ENCODE measurements at places on chromosomes 1 and 21.

- no peak for DNase-seq
These were observed 35.7 kb upstream of the CAP1 start for GRCh38 chr1:40004857-40005256.

GRCh38 chr1:235075048-235075776 is 53.4 kb downstream of the TOMM20 start:
- peak; percentile 65 for DNase-seq

DNA sequence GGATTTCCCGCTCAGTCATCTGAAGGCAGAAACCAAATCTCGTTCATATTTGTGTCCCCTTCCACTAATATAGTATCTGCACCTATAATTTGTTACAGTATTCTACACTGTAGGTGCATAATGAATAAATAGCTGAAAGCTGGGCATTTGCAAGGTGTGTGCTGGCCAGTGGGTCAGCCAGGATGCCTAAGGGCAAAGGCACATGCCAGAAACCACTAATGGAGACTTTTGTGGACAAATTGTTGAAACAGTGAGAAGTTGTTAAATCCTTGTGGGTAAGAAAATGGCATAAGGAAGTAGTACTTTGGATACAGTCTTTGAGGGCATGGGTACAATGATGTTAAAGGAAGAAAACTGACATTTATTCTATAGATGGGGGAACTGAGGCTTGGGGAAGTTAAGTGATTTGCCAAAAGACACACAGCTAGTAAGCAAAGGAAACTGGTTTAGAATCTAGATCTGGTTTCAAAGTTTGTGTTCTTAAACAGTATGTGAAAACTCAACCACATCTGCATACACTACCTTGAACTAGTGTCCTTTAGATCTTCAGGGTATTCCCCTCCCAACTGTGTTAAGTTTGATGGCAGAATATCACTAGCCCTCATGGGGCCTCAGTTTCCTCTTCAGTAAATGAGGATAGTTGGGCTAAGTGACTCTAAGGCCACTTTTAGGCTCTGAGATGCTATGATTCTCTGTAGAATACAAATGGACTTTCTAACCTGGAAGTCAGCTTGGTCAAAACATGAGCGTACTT is 26.5 kb upstream of the LRRC8C start:
- DNase-seq: no peak

GRCh38 chr1:40078512-40079333 is 18.3 kb downstream of the PPT1 start:
- DNase-seq: peak; percentile 87

DNA sequence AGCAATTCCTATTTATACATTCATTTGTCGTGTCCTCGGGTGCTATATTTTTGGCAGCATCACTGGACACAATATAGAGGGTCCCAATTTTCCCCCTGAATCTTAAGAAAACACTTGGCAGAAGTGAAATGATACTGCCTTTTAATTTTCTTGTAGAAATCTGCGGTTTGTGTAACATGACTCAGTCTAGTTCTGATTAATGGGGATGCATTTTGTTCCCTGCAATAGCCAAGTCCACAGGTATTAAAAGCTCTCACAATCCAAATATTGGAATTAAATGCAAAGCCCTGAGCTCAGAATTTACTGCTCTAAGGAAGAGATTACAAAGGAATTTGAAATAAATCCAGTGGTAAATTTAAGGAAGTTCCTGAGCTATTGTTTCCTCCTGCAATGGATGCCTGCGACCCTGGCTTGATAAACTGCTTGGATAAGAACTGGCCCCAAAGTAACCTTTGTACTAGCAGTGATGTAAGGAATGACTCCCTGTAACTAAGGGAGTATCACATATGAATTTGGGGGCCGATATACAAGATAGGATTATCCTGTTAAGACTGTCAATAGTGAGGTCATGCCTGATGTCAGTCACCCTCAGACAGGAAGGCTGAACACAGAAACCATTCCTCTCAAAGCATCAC is 349.7 kb upstream of the C1orf87 start:
- no peak for DNase-seq

GRCh38 chr21:25643486-25643885 is 4.4 kb downstream of the JAM2 start:
- no peak for DNase-seq

DNA sequence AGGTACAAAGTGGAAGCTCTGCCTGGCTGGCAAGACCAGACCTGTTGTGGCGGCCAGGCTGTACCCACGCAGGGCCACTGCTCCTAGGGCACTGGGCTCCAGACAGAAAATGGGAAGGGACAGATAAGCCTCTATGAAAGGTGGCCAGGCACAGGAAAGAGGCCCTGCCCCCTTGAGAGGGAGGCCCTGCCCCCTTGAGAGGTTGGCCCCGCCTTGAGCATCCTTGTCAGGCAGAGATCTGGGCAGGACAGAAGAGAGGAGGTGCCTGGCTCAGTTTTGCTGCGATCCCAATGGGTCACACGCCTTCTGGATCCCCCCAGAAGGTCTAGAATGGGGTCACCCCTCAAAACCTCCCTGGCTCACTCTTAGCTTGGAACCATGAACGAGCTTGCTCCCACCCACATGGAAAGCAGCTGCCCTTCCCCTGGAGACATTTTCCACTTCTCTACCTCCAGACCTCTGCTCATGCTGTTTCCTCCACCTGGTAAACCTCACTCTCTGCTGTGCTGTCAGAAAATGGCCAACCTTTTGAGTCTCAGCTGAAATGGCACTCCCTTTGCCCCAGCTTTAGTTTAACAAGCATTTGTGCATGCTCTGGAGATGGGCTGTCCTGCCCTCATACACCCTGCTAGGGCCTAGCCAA is 17.5 kb upstream of the ECE1 start:
- no peak for DNase-seq

DNA sequence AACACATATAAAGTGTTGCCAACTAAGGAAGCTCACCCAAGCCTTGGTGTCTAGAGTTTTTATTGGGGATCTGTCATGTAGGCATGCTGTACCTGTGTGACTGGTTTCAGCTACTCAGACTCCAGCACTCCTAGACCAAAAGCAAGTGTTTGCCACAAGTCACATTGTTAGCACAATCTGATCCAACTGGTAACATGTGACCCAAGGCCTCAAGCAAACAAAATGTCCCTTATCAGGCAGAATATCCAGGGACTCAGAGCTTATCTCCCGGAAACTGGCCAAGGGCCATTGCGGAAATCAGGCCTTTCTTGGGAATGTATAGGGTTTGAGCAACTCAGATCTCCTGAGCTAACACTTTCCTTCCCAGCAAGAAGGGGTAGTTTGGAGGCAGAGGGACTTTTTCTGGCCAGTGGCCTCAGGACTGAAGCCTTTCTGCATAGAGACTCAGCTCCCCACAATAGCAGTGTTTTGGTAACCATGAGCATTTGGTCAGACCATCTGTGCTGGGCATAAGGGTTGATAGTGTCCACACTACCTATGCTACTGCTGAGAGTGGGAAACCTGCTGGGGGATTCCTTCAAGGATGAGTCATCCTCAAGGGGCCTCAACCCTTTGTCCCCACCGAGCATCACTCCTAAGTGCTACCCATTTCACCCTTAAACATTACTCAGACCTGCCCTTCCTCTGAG is 29.6 kb downstream of the NHLH2 start:
- DNase-seq: no peak

GRCh38 chr1:237042526-237042891 is 525 bp downstream of the RYR2 start:
- no peak for DNase-seq

DNA sequence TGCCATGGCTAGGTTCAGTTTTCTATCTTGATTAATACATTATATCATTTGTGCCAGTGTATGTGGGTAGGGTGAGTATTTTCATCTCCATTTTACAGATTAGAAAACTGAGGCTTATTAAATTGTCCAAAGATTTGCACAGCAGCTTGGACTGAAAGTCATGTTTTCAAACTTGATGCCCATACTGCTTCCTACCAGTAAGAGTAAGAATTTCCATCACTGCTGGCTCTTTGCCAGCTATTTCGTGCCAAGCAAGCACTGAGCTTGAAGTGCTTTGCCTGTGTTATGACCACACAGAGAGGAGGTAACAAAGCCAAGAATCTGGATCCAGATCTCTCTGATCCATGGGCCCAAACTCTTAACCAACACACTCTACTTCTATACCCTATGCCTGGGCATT is 295.0 kb downstream of the VAV3 start:
- DNase-seq: no peak

DNA sequence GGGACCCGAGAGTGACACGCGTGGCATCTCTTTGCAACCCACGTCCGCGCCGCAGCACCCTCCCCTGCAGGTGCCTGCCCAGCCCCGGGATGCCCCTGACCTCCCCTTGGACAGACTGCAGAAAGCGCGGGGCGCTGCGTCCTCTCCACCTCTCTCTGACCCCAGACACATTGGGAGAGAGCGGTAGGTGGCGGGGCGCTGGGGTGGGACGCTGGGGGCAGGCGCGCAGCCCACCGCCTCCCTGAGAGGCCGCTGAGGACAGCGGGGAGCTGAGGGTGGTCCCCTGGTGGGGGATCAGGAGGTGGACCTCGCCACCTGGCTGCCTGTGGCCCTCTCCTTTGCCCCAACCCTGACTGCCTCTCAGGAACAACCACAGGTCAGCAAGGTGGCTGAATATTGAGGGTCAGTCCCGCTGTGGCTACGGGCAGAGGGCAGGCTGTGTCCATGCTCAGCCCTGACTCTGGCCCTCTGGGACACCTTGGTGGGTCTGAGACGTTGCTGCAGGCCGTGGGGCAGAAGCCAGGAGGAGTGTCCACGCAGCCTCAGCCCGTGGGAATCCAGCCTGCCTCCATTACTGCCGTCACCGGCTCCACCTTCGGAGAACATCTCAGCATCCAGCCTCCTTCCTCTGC is 761 bp upstream of the UBE2J2 start:
- DNase-seq: no peak

DNA sequence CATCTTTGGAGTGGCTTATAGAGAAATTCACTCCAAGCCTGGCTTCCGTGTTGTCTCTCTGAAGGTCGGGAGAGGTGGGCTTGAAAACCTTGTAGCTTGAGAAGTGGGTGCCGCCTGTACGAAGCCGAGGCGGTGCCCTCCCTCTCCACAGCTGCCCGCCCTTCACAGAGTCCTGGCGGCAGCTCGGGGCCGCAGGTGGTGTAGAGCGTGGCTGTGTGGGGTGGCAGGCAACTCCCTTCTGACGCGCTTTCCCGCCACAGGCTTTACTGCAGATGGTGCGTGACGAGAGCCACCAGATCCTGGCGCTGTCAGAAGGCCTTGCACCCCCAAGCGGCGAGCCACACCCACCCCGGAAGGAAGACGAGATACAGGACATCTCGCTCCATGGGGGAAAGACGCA is 33.1 kb upstream of the DIP2A start:
- DNase-seq: no peak

DNA sequence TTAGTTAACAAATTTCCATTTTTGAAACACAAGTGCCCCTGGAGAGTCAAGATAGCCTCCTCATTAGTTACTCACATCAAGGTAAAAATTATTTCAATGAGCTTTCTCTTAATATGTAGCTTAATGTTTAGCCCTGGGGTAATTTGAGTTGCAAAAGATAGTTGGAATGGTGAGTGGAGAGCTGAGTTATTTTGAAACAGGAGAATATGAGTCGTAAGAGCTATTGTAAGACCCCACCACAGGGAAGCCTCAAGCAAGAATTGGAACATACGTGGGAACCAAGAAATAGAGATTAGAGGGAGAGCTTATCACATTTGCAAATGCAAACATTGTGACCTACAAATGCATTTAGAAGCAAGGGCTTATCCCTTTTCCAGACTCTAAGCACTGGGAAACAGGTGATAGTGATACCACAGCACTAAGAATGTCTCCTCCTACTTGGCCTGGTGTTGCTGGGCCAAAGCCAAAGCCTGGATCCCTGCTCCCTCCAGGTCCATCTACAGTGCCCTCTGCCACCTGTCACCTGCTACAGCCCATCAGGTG is 635.1 kb downstream of the PTPRC start:
- DNase-seq: no peak

- no peak for DNase-seq
These were observed 24.9 kb downstream of the TSNAX start for GRCh38 chr1:231553320-231553719.

DNA sequence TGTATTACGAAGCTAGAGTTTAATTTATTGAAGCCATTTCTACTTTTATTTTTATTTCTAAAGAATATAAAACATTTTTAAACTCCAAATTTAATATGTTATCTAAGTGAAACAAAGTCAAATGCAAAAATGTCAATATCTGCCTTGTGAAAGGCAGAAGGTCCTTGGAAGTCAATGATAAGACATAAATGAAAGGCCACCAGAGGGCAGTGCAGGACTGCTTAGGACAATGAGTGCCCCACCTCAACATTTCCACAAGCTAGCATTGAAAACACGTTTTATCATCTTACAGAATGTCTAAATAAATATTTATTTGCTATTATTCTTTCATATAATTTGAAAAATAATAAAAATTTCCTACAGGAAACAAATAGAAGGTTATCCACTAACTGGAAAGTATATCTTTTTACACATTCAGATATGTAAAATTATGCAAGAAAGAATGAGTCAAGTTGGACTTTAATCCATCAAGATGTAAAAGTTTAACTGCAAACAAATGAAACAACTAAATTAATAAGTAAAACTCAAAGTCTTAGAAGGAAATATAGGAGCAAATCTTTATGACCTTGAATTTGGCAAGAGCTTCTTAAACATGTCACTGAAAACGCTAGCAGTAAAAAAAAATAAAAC is 140.1 kb upstream of the FMN2 start:
- DNase-seq: peak; percentile 66

DNA sequence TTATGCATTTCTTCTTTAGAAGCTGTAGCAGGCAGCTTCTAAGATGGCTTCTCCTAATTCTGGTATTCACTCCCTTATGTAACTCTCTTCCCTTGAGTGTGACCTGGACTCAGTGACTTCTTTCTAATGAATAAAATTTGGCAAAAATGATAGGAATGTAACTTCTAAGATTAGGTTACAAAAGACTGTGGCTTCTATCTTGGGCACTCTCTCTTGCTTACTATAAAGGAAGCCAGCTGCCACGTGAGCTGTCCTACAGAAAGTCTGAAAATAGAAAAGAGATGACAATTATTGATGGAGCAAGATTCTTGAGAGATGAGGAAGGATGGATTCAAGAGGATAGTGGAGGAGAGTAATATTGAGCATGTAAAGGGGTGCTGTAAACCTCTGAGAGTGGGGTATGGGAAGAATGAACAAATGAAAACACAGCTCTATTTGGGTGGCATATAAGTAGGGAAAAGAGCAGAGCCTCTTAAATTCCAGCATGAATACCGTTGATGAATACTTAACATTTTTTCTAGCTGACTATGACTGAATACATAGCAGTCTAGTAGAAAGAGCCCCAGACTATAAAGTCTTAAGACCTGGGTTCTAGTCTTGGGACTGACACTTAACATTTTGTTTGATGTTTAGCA is 5.5 kb downstream of the TSEN15 start:
- no peak for DNase-seq

DNA sequence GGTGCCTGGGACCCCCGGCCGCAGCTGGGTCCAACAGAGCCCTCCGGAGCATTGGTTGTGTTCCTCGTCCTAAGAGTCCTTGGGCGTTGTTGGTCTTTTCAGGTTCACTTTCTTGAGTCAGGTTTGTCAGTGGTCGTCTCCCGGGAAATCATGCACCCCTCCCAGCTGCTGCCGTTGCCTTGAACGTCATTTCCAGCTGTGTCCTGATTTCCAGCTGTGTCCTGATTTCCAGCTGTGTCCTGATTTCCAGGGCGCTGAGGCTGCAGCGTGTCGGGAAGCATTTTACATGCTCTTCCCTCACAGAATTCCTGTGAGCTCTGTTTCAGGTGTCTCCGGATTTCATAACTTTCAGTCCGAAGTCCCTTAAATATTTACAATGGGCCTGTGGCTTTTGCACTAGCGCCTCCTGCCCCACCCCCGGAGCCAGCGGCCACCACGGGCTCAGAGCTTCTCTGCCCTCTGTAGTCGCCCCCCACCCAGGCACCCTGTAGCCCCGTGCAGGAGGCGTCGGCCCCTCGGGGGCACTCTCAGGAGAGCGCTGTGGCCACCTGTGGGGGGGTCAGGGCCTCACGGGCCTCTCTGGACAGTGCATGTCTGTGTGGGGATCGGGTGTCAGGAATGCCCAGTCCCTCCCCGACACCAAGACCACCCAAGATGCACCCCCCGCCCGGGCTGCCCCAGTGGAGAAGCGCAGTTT is 66.7 kb downstream of the COL18A1 start:
- DNase-seq: no peak

Measured in KBM-7 (cell line).